ENCODE measurements at places on chromosomes 3 and 15.

- DNase-seq, result no peak
Measured at GRCh38 chr3:30315447-30315846, 291.0 kb upstream of the TGFBR2 start.

DNA sequence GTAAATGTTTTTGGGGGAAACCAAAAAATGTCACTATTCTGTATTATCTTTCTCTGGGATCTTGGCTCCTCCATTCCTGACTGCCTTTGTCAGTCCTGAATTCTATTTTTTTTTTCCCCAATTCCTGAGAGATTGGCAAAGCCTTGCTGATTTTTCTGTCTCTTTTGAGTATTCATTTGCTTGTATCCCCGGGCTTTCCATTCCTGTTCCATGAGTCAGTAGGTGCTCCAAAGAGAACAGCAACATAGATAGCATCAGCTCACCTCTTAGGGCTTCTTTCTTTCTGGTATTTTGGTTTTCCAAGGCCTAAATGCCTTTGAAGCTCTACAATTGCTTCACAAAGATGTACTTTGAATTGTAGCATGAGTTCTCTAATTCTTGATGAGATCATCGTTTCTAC, 271.7 kb upstream of the LRRC3B start:
- no peak for DNase-seq

- DNase-seq, result no peak
Measured at GRCh38 chr15:42002333-42002732, 18.5 kb downstream of the PLA2G4E start.

DNA sequence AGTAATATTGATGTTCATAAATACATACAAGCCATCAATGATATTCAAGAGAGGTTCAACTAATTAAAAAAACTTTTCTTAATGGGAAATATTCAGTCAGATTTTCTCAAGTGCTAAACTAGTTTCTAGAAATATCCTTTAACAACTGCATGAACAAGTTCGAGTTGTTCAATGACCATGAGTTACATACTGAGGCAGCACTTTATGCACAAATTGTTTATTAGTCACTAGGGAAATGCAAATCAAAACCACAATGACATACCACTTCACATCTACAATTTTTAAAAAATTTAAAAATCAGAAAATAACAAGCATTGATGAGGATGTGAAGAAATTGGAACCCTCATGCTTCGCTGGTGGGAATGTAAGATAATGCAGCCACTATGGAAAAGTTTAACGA, 62.4 kb downstream of the RAD18 start:
- DNase-seq, result no peak

DNA sequence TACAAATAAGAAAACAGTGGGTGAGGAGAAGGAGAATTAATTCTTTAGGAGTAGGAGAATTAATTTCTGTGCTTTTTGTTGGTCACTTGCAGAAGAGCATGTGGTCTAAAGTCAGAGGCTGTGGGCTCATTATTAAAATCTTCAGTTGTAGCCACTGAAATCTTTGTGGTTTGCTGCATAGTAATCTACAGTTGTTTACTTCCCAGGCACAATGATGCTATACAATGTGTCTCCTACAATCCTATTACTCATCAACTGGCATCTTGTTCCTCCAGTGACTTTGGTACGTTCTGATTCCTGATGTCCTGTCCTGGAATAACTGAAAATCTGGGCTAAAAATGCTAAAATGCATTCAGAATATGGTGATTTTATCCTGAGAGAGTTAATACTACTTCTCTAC, 21.0 kb downstream of the IFT122 start:
- no peak for DNase-seq

DNA sequence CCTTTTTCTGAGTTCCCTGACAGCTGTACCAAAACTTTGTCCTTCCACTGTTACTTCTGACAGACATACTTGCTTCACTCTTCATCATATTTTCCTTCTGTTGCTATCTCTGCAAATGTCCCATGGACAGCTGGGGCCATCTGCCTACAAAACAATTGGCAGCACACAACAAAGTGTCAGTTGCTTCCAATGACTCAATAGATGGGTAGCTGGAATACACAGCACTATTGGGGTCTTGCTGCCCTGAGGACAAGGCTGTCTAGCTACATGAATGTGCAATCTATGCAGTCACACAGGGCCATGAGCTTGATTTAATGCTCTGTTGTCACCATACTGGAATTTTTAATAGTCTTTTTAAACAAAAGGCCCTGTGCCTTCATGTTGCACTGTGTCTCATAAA, 192.8 kb downstream of the DTWD1 start:
- DNase-seq, result no peak

DNA sequence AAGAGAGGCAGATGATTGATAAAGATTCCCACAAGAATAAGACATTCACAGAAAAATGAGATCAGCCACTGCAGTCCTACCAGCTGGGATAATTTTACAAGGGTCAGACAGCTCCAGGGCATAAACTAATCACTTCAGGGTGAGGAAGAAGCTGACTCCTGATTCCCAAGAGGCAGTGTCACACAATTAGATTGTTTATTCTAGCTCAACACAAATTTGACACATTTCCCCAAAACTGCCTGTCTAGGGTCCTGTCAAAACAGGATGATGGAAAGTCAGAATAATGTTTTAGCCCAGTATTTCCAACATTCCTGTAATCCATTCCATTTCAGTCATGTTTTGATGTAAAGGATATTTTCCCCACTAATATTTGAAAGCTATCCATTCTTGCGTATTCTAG, 110.8 kb downstream of the TNIK start:
- no peak for DNase-seq

DNA sequence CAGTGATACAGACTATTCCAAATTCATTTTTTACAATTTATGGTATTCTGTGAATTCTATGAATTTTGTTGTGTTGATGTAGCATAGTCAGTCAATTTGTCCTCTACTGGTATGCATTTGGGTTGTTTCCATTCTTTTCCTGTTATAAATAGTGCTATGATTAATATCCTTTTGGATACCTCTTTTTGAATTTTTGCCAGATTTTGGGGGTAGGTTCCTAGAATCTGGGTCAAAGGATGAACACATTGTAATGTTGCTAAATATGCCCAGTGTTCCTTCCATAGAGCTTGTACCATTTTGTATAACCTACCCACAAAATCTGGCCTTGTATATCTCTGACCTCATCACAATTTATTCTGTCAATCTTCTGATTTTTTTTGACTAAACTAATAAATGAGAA, 44.4 kb upstream of the C3orf38 start:
- no peak for DNase-seq

DNA sequence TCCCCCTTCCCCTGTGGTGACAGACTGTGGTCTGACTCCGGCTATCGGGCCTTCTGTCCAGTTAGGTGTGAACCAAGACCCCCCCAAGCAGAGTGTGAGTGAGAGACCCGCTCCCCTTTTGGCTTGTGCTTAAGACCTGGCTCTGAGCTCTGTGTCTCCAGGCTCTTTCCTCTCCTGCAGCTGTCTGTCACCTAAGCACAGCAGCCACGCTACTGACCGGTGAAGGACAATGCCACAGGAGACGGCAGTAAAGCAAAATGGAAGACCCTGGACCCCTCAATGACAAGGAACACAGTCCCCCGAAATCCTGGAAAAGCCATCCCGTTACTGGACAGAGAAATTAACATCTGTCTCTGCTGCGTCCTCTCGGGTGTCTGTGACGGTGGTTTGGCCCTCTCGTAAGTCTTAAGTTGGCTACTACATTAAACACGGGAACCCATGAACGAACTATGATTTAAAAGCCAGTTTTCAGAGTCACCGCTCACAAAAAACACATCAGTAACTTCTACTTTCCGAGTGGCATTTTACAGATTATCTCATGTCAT, 53.7 kb downstream of the CHSY1 start:
- no peak for DNase-seq

GRCh38 chr15:73596174-73596573, 37.0 kb downstream of the NPTN start:
- no peak for DNase-seq

DNA sequence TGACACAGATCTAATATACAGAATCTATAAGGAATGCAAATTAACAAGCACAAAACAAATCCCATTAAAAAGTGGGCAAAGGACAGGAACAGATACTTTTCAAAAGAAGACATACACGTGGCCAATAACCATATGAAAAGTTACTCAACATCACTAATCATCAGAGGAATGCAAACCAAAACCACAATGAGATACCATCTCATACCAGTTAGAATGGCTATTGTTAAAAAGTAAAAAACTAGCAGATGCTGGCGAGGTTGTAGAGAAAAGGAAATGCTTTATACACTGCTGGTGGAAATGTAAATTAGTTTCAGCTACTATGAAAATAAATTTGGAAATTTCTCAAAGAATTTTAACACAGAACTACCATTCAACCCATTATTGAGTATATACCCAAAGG, 50.7 kb downstream of the ADAMTS17 start:
- no peak for DNase-seq

GRCh38 chr3:130929804-130930203, 35.9 kb downstream of the ATP2C1 start:
- no peak for DNase-seq

GRCh38 chr15:43370310-43370974, 401 bp downstream of the ZSCAN29 start:
- no peak for DNase-seq

DNA sequence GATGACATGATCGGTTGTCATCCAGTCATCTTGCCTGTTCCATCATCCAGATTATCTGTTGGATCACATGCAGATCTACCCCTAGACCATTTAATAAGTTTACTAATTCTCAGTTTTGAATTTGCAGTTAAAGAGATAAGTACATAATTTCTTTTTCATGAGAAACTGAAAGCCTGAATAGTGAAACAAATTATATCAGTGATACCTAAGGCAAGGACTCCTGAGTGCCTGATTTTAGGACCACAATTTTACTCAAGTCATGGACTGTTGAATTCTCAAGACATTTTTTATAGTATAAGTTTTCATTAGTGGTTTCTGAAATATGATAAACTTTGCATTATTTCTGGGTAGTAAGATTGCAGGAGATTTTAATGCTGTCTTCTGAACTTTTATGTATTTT, 13.2 kb downstream of the SIDT1 start:
- no peak for DNase-seq

- DNase-seq, result no peak
Measured at GRCh38 chr15:73781038-73781925, 28.1 kb upstream of the INSYN1 start.

DNA sequence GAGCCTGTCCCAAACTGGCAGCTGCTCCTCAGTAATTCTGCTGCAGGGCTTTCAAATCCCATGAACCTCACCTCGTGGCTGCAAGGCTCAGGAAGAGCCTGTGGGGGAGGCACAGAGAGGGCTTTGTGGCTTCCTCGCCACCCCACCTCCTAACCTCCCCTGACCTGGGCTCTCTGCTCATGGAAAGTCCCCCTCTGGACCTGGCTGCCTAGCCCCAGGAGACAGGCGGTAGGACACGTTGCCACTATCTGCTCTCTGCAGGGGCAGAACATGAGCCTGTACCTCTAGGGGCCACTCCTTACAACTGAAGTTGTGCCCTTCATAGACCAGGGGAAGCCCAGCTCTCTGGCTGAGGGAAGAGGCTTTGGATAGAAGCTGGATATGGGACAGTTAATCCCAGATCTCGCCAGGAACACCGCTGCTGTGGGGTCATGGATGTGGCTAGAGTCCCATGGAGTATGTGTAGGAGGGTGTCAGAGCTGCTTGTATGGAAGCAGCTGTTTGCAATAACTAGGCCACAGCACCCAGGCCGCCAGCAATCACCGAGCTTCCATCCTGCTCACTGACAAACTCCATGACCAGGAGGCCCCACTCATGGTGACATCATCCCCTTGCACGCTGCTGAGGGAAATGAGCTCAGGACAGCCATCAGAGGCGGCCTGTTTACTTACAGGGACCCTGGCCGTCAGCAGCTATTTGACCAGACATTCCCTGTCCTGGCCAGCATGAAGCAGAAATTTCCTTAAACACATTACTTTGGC, 34.0 kb upstream of the CILP start:
- no peak for DNase-seq

DNA sequence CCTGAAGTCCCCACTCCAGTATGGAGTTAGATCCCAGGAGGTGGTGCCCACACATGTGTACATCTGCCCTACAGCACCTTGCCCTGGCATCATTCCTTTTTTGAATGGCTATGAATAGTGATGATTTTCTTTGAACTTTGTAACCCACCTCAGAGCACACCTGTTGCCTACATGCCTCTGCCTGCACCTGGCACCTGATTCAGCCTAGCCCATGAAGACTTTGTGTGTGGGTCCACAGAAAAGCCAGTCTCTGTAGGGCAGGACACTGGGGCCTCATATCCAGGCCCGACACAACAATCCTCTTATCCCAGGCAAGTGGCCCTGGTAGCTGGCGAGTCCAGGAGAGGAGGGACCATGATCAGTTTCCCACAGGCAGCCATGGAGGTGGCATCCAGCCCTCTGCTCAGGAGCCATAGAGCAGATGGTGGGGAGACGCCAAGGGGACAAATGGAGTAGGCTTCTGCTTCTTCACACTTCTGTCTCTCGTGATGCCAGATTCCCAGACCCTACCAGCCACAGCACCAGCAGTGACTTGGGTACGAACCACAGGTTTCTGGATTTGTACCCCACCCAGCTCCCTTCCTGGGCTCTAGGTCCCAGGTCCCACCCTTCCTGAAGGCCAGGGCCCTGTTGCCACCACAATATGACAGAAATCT, 230.7 kb downstream of the UACA start:
- DNase-seq, result no peak

- DNase-seq, result no peak
Measured at GRCh38 chr3:132014105-132014504, 20.7 kb downstream of the CPNE4 start.

GRCh38 chr3:39294446-39295183, 14.8 kb upstream of the CX3CR1 start:
- no peak for DNase-seq

- no peak for DNase-seq
Measured at GRCh38 chr15:65641768-65642475, 20.2 kb downstream of the SLC24A1 start.

DNA sequence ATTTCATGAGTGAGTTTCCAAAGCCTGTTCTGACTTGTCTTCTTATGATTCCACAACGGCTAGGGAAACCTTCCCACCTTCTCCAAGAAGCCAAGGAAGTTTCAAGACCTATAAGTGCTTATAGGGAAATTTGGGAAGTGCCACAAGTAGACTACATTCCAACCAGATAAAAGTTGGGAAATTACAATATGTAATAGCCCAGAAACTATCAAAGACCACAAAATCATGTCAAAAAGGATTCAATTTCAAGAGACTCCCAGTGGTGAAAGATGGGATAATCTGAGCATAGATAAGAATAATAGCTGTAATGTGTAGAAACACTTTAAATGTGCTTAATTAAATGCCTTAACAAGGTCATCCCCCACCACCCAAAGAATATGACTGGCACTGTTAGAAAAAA, 169.2 kb upstream of the SLC2A2 start:
- no peak for DNase-seq

GRCh38 chr15:78641102-78641748, at the start of gene CHRNB4:
TSS of gene CHRNB4 (minus strand) at chr15:78641210. CDS start at chr15:78641133, 77 bp downstream.
- DNase-seq, result no peak

DNA sequence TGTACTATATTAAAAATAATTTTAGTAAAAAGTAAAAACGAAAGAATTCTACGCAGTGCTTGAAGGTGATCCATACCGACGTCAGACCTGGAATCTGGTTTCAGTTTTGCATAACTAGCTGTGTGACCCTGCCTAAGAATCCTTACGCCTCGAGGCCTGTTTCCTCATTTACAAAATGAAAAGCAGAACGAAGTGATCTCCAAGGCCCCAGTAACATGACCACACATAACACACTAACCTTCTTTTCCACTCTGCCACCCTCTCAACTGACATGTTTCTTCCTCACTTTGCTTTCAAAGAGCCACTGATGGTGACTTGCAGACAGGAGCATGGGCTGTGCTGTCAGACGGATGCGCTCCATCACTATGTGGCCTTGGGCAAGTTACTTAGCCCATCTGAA, 4.8 kb downstream of the MESD start:
- no peak for DNase-seq
